Common myeloid progenitor, CD34-positive (primary cell): ENCODE measurements at places on chromosomes 12 and 14.

- DNase-seq = no peak
Measured at GRCh38 chr14:50122291-50122690, 5.9 kb upstream of the VCPKMT start.

- DNase-seq = no peak
Measured at GRCh38 chr12:64175254-64175945, 46.7 kb downstream of the KICS2 start.

DNA sequence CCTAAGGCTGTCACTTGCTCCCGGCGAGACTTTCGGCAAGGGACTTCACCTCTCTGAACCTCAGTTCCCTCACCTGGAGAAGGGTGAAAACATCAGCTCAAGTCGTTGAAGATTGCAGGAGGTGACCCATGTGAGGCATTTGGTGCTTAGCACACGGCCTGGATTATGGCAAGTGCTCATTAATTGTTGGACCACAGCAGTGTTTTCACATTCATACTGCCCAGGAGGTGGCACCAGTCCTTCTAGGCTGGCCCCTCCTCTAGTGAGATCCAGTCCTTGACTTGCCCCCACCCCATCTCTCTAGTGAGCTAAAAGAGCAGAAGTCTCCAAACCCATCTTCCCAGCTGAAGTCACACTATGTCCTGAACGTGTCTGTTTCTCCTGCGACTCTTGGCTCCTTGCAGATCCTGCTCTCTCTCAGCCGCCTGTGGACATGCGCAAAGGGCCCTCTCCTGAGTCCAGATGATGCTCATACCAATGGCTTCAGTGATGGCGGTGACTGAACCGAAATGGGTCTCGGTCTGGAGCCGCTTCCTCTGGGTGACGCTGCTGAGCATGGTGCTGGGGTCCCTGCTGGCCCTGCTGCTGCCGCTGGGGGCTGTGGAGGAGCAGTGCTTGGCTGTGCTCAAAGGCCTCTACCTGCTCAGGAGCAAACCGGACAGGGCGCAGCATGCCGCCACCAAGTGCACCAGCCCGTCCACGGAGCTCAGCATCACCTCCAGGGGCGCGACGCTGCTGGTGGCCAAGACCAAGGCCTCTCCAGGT, 1.6 kb downstream of the FICD start:
- peak; percentile 42 for DNase-seq

DNA sequence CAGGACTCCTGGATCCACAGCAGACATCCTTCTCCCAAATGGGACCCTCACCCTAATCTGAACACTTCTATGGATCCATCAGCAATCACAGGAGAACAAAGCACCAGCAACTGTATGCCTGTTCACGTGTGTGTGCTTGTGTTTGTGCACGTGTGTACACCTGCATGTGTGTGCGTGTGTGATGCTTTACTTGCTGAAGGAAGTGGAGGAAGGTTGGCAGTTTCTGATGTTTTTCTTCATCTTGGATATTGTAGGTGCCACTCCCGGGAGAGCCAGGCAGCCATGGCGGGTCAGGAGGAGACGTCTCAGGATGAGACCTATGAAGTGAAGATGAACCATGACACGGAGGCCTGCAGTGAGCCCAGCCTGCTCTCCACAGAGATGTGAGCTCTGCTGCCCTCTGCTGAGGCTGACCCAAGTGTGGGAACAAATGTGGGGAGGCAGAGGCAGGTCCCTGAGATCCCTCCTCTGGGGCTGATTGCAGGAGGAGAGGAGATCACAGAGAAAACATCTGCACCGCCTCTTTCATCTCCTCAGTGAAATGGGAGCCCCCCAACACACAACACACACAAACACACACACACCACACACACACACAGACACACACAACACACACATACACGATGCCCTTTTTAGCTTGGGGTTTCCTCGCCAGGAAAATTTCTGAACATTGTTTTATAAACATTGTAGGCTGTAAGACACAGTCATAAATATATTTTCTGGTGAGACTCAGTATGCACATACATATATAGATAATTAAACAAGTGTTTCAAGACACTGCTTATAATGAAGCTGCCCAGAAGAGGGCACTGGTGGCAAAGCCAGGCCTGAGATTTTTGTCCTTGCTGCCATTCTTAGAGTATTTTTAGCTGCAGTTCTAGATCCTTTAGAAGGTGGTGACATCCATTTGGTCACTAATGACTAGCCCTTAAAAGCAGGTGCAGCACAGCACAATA, 112.2 kb upstream of the FKBP4 start:
- DNase-seq = peak; percentile 94

GRCh38 chr12:54398995-54399793, 14.7 kb upstream of the ZNF385A start:
- DNase-seq = peak; percentile 89

GRCh38 chr14:22265319-22266141, 323.5 kb downstream of the DAD1 start:
- DNase-seq = peak; percentile 60

DNA sequence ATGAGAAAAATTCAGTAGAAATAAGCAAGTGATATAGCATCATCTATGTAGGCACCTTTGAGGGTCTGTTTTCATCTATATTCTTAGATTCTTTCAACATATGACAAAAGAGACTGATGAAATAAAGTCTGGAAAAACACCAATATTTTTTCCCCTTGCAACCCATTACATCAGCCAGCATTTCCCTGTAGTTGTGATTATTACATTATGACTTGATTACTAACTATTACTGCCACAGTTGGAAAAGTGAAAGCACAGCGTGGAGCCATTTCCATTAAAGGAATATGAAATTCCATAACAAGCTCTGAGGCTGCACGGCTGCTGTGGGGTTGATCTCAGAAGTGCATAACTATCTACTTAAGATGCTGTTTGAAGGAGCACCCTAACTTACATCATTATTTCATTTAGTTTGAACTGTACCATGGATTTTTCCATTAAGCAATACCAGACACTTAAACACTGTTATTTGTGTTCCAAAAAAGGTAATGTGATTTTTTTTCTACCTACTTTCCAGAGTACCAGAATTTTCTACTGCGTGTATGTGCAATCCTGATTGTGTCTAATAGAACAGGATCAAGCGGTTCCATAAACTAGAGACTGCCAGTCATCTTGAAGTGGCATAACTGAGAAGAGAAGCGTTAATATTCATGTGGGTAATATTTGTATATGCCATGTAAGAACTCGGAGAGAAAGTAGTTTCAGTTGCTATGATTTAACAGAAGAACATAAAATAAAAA, 405.5 kb downstream of the MDGA2 start:
- DNase-seq = no peak

DNA sequence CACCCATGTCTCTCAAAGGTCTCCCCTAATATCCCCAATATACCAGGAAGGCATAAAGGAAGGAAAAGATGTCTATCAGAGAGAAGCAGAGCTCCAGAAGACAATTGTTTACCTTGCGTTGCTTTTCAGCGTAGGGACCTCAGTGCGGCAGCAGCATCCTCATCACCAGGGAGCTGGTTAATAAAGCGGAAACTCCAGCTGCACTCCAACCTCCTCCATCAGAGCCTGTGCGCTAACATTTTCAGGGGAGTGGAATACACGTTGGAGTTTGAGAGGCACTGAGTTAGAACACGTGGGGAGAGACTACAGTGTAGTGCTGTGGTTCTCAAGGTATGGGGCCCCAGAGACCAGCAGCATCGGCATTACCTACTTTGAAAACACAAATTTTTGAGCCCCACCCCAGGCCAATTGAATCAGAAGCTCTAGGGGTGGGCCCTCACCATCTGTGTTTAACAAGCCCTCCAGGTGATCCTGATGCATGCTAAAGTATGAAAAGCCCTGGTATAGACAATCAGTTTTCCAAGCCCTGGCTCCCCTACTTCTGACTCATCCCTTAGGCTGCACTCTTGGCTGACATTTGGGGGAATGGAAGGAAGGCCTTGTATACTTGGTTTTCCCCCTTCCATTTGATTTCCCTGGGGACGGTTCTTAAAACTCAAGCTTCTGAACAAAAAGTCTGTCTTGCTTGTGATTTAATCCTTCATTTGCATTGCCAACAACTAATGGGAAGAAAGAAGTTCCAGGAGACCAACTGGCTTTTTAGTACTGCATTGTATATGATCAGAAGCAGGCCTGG, 419.0 kb upstream of the CCDC196 start:
- no peak for DNase-seq

GRCh38 chr14:103500148-103500990, 22.3 kb downstream of the CKB start:
- DNase-seq = peak; percentile 83

GRCh38 chr14:48546996-48547395, 871.6 kb upstream of the MDGA2 start:
- no peak for DNase-seq

DNA sequence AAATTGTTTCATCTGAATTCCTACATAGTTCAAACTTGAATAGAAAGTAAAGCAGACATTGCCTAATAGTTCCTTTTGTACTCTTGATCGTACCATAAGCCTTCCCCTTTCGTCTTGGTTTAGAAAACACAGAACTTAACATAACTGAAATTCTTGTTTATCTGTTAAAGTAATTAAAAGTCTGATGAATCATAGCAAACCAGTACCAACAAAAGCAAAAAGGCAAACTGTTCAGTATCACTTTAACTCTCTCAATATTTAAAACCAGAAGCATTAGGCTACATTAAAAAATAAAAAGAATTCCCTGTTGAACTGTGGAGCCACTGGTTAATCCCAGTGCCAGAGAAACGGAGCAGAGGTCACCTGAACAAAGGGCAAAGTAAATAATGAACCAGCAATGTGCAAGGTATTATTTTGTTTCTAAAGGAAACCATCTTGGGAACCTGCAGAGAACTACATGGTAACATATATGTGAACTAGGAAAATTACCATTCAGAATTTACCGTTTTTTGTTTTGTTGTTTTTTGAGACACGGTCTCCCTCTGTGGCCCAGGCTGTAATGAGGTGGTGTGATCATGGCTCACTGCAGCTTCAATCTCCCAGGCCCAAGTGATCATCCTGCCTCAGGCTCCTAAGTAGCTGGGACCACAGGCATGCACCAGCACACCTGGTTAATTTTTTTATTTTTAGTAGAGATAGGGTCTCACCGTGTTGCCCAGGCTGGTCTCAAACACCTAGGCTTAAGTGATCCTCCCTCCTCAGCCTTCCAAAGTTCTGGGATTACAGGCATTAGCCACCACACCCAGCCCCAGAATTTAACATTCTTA, 17.1 kb upstream of the HIGD1C start:
- DNase-seq = peak; percentile 44

DNA sequence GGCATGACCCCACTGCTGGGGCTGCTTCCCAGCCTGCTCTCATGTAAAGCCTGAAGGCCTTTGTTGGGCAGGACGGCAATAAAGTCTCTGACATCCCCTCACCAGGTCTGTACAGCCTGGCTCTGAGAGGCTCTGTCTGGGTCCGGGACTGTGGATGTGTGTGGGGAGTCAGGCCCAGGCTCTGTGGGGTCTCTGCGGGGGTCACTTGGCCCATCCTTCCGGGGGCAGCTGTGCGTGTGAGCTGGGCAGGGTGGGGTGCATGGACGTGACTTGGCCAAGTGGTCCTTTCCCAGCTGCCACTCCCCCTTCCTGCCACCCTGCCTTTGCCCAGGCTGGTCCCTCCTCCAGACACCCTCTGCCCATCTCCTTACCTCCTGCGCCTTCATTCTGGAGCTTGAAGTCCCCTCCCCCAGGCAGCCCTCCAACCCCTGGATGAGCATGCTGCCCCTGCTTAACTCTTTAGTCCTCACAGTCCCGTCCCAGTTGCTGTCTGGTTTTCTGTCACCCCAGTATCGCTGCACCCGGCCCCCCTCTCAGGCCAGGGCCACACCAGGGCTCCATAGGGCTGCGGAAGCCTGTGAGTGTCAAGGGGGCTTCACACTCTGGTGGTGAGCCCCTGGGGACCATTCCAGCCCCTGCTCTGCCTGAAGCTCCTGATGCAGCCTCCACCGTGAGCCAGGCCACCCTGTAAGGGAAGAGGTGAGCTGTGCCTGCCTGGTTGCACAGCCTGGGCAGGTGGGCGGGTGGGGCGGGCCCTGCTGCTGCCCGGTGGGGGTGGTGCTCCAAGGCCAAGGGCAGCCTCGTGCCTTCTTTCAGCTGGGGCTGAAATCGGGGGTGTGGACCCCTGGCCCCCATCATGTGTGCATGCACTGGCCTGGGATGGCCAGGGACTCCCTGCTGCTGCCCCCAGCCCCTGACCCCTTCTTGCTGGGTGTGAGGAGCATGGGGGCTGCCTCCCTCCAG, 25.5 kb upstream of the KIF26A start:
- DNase-seq = no peak

- DNase-seq = no peak
Measured at GRCh38 chr14:80780500-80780899, 161.0 kb downstream of the CEP128 start.

DNA sequence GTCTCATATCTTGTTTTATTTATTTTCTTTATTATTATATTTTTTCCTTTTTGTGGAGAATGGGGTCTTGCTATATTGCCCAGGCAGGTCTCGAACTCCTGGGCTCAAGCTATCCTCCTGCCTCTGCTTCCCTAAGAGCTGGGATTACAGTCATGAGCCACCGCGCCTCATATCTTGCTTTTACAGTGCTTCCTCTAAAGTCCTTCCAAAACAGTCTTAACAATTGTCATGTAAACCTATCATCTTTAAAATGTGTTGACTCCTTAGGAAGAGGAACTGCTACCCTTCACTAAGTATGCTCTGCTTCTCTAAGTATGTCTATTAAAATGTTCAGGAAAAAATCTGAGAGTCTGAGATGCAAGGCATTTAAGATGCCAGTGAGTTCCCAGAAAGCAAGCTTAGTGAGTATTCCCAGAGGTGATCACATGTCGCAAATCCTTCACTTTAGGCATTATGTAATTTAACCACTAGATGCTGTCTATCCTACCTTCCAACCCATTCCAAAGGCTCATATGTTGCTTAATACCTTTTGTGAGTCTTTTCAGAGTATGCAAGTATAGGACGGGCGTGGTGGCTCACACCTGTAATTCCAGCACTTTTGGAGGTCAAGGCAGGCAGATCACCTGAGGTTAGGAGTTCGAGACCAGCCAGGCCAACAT, 19.7 kb upstream of the FOXJ2 start:
- peak; percentile 69 for DNase-seq

GRCh38 chr14:76056128-76056527, 70.6 kb downstream of the IFT43 start:
- no peak for DNase-seq

DNA sequence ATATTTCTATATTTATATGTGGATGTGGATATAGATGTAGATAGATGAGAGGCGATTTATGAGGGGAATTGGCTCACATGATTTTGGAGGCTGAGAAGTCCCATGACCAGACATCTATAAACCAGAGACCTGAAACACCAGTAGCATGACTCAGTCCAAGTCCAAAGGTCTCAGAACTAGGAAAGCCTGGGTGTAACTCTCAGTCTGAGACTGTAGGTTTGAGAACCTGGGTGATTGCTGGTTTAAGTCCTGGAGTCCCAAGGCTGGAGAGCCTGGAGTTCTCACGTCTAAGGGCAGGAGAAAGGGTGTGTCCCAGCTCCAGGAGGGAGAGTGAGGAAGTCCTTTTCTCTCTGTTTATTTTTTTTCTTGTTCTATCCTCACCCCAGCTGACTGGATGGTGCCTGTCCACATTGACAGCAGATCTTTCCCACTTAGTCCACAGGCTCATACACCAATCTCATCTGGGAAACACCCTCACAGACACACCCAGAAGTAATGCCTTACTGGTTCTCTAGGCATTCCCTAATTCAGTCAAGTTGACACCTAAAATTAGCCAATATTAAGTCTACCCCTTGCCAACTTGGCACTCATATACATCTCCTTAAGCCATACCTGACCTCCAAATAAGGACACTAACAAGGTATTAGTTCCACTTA, 45.4 kb downstream of the EMP1 start:
- no peak for DNase-seq

- no peak for DNase-seq
Measured at GRCh38 chr12:45273717-45274271, 57.9 kb downstream of the ANO6 start.
